ENCODE measurements at places on chromosomes 4 and X.

- no peak for DNase-seq
These were observed 175.2 kb downstream of the ADGRL3 start for GRCh38 chr4:61375301-61375700.

DNA sequence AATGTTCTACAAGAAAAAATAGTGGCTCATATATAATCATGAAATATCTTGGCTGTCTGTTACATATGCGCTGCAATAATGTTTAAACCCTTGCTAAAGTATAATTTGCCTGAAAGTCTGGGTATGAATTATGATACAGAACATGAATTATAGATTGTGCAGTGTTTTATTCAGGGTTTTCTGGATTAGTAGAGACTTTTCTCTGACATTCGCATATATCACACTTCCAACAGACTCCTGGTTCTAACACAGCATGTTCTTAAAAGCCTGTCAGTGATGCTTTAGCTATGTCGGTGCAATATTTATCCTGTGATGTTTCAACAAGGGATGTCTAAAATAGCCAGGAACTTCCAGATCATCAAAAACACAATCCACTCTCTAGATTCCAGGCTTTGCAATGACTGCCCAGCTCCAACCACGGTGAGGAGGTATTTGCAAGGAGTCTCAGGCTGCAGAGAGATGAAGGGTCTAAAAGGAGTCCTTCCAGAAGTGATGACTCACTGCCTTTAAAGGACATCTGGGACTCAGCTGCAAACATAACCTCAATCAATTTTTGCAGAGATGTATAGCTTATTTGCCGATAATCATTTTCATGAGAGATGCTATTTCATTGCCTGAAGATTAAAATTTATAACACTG, 69.4 kb downstream of the RWDD4 start:
- DNase-seq: no peak

GRCh38 chrX:39063702-39064101, 262.4 kb downstream of the MID1IP1 start:
- DNase-seq: no peak

DNA sequence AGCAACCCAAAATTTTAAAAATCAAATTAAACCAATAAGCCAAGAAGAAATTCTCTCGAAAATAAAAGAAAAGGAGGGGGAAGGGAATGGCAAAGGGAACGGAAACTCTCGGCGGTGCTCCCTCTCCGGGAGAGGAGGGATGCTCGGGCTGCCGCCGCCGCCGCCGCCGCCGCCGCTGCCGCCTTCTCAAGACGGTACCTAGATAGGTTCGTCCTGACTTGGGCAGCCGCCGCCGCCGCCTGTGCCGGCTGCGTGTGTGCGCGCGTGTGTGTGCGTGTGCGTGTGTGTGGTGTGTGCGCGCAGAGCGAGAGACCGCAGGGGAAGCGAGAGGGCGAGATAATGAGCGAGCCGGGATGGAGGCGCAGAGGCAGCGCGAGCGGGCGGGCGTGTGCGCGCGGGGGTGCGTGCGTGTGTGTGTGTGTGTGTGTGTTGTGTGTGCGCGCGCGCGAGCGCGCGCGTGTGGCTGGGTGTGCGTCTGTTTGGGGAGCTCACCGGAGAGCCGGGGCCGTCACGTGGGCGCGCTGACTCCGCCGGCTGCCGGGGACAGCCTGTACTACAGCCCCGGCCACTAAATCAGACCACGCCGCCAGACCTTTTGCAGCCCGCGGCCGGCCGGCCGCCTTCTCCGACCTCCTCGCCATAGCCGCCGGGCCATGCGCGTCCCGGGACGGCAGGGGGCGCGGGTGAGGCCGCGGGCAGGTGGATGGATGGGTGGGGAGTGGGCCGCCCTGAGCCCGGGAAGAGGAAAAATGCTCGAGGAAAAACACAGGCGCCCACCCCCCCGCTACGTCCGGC, 111.6 kb downstream of the DHX15 start:
- no peak for DNase-seq

- no peak for DNase-seq
These were observed 48.3 kb upstream of the NOCT start for GRCh38 chr4:138967313-138967712.

GRCh38 chrX:18973527-18974192, 10.3 kb downstream of the PHKA2 start:
- no peak for DNase-seq

DNA sequence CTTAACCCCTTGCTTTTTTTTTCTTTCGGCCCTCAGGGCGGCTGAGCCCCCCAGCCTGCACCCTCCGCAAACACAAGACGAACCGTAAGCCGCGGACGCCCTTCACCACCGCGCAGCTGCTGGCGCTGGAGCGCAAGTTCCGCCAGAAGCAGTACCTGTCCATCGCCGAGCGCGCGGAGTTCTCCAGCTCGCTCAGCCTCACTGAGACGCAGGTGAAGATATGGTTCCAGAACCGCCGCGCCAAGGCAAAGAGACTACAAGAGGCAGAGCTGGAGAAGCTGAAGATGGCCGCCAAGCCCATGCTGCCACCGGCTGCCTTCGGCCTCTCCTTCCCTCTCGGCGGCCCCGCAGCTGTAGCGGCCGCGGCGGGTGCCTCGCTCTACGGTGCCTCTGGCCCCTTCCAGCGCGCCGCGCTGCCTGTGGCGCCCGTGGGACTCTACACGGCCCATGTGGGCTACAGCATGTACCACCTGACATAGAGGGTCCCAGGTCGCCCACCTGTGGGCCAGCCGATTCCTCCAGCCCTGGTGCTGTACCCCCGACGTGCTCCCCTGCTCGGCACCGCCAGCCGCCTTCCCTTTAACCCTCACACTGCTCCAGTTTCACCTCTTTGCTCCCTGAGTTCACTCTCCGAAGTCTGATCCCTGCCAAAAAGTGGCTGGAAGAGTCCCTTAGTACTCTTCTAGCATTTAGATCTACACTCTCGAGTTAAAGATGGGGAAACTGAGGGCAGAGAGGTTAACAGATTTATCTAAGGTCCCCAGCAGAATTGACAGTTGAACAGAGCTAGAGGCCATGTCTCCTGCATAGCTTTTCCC, 3.4 kb downstream of the MSX1 start:
- DNase-seq: no peak

- no peak for DNase-seq
These were observed 127.9 kb downstream of the NEK1 start for GRCh38 chr4:169484485-169484884.

DNA sequence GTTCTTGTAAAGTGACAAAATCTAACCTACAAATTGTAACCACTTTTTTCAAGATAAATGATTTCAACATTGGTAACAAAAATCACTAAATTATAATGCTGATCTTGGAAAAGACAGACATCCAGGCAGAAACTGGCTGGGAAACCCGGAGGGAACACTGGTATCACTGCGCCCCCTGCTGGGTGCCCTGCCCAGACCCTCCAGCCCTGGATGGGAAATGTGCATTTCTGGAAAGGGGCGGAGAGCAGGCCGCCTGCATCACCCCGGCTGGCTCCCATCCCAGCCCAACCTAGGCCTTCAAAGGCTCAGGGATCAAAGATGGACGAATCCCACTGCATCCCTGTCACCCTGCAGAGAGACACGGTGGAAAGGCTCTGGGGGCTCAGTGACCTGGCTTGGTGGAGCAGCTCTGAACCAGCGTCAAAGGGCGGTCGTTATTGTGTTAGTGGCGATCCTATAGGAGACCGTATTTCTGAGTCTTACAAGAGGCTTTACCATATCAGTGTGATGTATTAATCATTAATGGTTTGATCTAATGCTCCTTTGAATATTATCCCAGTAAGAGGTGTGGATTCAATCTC, 37.3 kb downstream of the ACOX3 start:
- no peak for DNase-seq

DNA sequence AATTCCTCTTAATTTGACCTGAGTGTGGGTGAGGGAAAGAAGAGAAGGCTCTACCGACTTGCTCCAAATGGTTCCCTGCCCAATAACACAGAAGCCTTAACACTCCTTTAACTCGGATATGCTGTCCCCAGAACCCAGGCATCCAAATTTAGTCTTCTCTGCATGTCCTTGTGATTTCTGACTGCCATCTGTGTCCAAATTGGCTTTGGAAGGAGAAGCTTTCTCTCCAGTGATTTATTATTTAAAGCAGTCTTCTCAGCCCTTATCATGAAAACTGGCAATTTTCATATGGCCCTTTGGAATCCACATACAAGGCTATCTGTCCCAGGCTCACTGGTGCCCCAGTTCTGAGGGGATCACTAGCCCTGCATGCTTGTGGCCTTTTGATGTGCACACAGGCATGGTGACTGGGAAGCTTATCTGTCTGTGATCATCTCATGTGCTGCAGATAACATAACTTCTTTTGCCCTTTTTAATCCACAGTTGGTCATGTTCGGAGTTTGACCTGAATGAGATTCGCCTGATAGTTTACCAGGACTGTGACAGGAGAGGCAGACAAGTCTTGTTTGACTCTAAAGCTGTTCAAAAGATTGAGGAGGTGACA, 56.7 kb downstream of the FNIP2 start:
- no peak for DNase-seq

DNA sequence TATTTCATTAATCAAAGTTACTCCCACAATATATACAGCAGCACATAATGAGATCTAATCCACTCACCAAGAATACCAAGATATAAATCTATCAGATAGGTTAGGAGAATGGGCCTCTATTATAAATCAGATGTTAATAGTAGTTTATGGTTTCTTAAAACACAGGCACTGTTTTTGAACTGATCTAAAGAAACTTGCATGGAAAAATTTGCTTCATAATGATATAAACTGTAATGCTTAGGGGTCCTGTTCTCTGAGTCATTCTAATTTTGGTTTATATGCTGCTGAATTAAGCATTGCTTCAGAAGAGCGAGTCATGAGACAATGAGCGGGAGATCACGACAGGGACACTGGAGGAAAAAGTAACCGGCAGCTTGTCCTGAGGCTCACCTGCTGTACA, 113.3 kb upstream of the OTUD4 start:
- DNase-seq: no peak

DNA sequence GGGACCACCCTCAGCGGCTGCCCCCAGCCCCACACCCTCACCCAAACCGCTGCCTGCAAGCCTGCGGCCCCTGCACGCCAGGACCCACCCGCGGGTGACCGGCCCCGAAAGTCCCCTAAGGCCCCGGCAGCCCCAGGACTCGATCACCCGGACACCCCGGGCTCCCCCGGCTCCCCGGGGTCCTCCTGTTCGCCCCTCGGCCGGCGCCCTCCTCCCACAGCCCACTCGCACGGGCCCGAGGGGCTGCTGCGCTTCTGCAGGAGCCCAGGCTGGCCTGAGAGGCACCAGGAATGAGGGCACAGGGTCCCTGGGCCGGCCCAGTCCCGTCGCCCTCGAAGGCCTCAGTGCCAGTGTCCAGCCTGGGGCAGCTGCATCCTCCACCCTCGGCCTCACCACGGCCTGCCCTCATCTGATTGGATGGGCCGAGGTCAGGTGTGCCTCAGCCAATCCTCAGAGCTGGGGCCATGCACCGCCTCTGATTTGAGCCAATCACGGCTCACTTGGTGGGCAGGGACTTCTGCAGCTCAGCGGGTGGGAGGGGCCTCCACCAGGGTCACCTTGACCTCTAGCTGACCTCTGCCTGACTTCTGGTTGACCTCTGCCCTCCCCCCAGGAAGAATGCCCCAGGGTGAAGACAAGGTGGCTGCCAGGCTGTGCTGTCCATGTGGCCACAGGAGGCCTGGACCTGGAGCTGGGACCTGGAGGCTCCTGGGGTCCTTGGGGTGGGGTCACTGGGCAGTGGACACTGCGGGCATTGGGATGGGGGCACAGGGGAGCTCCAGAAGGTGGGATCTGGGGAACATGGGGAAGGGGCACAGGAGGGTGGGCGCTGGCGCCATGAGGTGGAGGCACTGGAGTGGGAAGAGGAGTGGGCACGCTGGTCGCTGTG, 97.6 kb upstream of the NKX1-1 start:
- DNase-seq: no peak

DNA sequence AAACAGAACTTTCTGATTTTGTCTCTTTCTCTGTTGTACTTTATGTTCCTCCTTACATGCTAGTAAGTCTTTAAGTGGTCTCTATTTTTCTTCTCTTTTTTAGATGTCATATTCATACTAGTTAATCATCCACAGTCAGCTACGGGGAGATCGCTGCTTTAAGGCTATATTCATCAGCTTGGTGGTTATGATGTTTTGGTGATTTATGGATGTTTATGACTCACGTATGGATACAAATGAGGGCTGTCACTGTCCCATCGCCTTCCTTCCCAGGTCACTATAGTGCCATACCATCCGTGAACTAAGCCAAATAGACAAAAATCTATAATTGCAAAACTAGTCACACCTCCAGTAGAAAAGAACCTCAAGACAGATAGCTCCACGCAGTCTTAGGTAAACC, 296.8 kb upstream of the AADAT start:
- no peak for DNase-seq

GRCh38 chr4:1038948-1039492, 27.6 kb downstream of the FGFRL1 start:
- DNase-seq: no peak

GRCh38 chrX:72270316-72270866, 6.7 kb downstream of the RPS4X start:
- DNase-seq: no peak

Measured in activated CD8-positive, alpha-beta memory T cell treated with anti-CD3 and anti-CD28 coated beads for 48 hours (primary cell).